AML-193 (cell line): ENCODE measurements at places on chromosomes 6 and 20.
A peak's percentile ranks its signal among the peaks of the same experiment; 100 is the strongest.

GRCh38 chr6:137860394-137861005 is 6.6 kb upstream of the TNFAIP3 start:
- DNase-seq, result no peak

- DNase-seq, result peak; percentile 49
Measured at GRCh38 chr20:51966296-51966971, 164.1 kb upstream of the SALL4 start.

DNA sequence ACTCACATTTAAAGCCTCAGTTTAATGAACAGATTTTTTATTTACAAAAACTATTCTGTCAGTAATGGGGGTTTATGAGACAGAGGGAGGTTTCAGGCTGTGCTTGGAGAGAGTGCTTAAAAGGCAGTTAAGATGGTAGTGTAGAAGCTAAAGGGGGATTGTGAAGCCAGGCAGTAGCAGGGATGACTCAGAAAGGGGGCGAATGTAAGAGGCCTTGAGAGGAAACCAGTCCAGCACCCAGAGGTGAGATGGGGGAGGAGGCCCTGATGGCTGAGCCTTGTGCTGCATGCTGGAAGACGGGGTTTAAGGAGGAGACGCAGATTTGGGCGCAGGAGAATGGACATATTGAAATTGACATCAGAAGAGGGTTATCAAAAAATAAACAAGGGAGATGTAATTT is 6.6 kb upstream of the SERPINB9 start:
- no peak for DNase-seq

DNA sequence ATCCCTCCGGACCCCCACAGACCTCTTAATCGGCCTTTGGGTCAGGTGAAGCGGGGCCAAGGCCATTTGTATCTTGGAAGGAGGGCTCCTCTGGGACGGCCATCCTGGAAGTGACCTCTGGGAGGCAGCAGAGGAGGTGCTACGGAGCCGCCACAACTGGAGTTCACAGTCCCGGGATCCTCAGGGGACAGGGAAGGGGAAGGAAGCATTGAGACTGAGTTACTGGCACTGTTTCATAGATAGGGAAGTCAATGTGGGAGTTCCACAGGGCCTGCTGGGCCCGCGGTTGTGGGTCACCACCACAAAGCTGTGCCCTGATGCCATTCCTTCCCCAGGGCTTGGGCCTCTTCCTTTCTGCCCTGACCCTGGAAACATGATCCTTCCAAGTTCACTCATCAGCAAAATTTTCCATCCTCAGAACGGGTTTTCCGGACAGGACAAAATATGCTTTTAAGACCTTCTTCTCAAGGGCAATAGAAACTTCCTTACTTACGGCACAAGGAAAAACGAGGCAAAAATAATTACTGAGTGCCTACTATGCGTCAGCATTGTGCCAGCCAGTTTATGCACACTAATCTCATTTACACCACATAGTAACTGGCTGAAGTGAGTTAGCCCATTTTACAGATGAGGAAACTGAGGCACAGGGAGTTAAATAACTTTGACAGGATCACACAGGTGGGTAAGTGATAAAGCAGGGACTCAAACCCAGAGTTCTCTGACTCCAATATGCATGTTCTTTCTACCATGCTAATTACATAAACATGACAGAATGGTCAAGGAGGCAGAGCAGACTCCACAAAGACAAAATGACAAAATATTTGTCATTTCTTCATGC is 143.8 kb downstream of the UNC5CL start:
- DNase-seq, result no peak

DNA sequence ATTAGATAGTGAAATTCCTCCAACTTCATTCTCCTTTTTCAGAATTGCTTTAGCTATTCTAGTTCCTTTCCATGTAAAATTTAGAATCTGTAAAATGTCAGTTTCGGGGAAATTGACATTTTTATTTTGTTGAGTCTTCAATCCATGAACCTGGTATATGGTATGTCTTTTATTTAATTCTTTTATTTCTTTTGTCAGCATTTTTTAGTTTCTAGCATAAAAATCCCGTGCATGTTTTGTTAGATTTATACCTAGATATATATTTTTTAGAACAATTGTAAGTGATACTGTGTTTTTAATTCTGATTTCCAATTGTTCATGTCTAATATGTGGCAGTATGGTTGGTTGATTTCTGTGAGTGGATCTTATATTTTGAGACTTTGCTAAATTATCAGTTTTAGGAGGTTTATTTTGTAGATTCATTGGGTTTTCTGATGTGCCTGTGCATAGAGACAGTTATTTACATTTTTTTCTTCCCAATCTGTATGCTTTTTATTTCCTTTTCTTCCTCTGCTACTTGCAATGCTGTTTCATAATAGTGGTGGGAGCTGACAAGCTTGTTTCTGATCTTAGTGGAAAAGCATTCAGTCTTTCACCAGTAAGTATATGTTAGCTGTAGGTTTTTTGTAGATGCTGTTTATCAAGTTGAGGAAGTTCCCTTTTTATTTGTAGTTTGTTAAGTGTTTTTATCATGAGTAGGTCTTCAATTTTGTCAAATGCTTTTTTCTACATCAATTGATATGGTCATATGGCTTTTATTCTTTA is 13.7 kb downstream of the TAB2 start:
- peak; percentile 33 for DNase-seq

GRCh38 chr6:46876126-46876525 is 45.6 kb downstream of the ADGRF5 start:
- no peak for DNase-seq

- no peak for DNase-seq
Measured at GRCh38 chr6:14953836-14954235, 292.0 kb upstream of the JARID2 start.

- no peak for DNase-seq
Measured at GRCh38 chr20:33803921-33804337, 7.2 kb upstream of the CHMP4B start.

GRCh38 chr6:84251891-84252539 is 24.6 kb upstream of the CEP162 start:
- DNase-seq, result no peak
